ENCODE measurements at places on chromosomes 4 and X.

DNA sequence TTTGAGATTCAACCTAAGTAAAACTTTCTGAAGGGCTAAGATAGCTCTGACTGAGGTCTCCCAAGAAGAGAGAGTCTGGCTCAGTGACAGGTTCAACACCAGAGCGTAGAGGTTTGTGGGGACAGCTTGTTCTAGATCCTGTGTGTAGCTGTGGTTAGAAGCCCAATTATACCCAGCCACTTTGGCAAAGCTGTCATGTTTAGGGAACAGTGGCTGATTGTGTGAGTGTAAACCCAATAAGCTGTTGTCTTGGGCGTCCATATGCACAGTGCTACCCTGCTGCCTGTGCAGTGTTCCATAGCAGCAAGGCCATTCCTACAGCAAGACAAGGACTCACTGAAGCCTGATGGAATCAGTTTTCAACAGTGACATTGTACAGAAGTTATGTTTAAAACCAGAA is 11.2 kb upstream of the SCRG1 start:
- no peak for DNase-seq

GRCh38 chr4:108058685-108059440 is 69.2 kb downstream of the HADH start:
- no peak for DNase-seq

- no peak for DNase-seq
Measured at GRCh38 chr4:112592717-112593116, 44.0 kb downstream of the ZGRF1 start.

DNA sequence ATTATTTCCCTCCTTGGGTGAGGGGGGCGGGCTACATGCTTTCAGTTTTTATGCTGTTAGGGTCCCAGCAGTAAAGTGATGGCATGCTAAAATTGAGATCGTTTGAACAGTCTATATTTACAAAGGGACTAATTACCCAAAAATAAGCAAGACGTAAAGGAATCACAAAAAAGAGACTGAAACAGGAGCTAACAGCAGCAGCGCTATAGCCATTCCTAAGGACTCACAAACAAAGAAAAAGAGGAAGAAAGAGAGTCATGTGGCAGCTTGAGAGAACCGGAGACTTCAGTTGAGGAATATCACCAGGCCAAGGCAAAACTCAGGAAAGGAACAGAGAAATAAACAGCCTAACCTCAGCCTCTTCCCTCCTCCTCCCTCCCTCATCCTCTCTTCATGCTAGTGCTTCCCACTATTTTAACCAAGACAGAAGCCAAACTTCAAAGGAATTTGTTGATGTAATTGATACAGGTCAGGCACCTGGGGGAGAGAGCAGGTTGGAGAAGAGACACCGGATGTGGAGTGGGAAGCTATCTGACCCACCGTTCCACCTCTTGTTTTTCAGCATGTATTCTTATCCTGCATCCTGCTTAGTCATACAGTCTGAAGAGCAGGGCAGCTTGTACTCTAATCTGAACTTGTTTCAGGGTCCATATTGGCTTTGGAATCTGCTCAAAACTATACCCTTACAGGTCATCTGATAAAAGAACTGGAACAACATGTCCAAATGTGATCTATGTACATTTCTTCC is 383.7 kb downstream of the NAF1 start:
- DNase-seq: no peak

- no peak for DNase-seq
Measured at GRCh38 chr4:149202117-149202516, 613.5 kb downstream of the IQCM start.

DNA sequence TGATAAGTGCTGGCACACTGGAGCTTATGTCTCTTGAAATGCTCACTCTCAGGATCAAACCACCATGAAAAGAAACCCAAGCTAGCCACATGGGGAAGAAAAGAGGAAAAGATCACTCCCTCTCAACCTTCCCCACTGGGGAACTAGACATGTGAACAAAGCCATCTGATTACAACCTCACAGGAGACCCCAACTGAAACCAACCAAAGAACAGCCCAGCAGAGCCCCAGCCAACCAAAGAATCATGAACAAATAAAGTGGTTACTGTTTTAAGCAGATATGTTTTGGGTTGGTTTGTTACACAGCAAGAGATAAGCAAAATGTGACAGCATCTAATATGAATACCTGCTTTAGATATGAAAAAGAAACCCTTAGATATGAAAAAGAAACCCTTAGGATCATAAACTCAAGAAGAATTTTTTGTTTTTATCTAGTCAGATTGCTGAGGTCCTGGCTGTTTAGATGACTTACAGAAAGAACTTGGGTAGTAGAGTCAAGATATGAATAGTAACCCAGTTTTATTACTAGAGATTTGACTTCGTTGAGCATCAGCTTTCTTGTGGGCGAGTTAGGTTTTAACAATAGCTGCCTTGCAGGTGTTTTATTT is 23.7 kb upstream of the TLR7 start:
- no peak for DNase-seq

DNA sequence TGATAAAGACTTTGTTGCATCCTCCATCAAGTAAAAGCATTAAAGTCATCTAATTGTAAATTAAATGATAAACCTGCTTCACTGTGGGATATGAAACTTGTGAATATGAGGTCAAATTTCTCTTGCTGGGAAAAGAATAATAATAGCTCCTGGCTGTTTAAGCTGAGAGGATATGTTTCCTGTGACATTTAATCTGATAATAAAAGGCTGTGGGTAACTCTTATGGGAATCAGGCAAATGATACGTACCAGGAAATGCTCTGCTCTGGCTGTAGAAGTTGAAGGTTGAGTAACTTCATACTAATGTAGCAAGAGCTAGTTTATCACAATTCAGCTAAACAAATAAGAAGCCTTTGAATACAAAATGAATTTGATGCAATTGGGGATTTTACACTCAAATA is 574.6 kb downstream of the RAPGEF2 start:
- DNase-seq: no peak

DNA sequence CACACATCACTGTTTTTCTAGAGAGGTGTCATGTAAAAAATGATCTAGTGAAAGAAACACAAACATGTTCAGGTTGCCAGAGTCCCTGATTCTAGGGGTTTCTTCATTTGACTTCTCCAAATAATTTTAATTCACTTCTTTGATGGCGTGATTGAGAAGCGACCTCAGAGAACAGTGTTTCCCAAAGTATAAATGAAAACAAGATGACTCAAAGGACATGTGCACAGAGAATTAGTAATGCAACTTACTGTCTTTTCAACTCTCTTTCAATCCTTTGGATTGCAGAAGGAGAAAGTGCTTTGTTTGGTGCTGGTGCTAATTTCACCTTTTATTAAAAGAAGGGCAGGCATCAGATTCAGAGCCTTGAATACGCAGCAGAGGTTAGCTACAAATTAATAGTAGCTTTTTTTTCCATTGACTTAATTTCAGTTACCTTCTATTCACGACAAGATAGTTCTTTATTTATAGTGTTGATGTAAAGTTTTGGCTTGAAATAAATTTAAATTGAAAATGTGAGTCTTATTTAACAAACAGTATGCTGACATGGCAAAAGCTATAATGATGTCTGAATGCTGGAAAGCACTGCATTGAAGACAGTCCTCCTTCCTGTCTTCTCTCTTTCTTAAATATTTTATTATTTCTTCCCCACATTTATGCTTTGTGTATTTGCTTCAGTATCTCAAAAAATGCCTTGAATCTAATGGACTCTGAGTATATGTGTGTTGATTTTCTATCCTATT is 85.1 kb downstream of the SLC10A7 start:
- no peak for DNase-seq
